ENCODE measurements at places on chromosomes 13 and 19.

DNA sequence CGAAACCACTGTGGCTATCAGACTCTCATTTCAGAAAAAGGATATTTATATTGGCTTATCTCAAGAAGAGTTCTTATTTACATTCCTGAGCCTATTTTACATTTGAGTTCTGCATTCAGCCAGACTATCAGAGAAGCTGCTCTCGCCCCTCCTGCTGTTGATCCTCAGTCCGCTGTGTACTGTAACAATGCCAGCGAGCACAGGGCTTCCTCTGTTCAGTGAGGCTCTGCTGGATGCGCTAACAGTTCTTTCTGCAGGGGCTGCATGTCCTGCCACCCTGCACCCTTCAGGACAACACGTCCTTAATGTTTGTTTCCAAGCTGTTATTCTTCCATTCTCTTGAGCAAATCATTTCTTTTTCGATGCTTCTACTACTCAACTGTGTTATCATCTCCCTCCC, 463.7 kb upstream of the SGCG start:
- no peak for DNase-seq

DNA sequence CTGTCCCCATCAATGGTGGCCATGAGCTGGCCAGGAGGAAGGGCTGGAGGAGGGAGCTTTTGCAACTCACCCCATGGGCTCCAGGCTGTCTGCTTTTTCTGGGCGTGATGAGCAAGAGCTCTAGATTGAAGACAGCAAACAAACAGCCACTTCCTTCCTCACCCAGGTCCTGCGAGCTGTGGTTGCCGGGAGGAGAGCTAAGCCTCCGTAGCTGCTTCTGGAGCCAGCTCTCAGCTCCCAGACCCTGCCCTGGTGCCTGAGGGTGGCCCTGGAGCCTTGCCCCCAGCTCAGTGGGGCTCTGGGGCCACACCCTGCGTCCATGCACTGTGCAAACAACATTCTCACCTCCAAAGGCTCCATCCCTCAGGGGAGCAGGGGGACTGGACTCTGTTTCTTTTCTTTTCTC, 6.2 kb downstream of the MYO1F start:
- peak; percentile 78 for DNase-seq

DNA sequence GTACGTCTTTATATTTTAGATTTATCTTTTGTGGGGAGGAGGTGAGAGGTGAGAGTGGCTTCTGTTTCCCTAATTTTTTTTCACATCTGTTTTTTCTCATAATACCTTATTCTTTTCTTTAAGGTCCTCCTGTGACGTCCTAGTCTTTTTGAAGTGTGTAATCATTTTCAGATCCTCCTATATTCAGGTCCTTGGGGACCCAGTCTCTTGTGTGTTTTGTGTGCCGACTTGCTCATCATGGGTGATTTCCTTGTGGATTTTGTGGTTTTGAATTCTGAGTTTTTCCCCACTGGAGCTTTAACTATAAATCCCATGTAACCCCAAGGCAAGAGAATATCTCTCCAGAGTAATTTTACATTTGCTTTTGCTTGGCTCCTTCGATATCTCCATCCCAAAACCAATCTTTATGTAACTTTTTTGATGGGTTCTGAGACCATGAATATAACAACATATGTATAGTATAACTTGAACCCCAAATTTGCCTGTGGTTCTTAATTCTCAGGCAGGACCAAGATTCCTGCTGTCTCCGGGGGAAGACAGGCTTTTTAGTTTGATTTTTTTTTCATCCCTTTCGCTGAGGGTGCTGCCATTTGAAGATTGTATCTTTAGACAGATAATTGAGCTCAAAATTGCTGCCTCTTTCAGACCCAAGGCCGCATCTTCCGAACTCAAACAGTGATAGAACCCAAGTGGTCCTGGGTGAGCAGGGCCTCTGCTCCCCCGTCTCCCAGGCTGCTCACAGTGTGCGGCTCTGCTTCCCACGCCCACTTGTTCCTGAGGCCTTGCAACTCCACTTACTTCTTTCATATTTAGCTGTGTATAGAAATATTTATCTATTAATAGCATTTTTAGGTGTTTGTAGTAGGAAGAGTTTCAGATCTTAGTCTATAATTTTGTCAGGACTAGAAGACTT, 59.1 kb upstream of the GPR183 start:
- DNase-seq = no peak

- peak; percentile 53 for DNase-seq
These were observed 60.1 kb downstream of the HSPH1 start for GRCh38 chr13:31101472-31102170.

DNA sequence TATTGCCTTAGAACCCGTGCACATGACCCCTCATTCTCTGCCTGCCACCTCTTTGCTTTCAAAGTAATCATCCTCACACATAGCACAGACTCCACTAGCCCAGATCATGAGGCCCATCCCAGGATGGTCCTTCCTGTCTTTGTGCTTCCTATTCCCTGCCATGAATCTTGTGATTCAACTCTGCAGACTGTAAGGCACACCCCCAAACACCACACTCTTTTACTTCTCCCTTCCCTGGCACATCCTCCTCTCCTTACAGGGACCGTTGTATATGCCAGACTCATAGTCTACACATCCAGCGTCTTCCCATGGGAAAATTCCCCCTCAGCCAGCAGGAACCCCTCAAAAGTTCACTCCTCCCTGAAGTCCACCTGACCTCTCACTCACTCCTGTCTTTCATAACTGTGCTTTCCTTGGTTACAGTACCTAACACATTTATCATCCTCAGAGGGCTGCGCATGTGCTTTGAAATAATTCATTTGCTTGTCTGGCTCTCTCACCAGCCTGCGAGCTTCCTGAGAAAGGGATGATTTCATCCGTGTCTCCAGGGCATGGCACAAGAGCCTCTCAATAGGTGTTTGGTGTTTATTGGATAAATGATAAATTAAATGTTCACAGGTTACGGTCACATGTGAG, 26.8 kb upstream of the LRCH1 start:
- DNase-seq = no peak

DNA sequence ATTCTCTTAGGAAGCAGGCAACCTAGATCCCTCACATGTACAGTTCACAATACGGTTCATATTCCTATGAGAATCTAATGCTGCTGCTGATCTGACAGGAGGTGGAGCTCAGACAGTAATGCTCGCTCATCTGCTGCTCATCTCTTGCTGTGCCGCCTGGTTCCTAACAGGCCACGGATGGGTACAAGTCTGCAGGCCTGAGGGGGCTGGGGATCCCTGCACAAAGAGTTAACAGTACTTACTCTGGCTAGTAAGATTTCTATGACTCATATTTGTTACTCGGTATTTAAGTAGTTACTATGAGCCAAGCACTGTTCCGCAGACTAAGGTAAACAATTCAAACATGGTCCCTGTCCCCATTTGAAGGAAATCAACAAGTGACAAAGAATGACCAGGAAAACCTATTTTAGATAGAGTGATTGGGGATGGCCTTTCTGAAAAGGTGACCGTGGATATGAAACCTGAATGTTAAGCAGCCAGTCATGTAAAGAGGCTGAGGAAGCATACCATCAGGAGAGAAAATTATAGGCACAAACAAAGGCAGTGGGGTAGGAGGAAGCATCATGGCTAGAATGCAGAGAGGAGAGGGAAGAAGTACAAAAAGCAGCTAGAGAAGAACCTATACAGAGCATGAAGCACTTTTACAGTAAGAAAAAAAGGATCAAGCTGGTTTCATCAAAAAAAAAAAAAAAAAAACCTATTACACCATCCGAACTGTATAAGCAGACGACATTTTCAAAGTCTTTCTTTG, 20.6 kb upstream of the WBP4 start:
- DNase-seq = no peak

DNA sequence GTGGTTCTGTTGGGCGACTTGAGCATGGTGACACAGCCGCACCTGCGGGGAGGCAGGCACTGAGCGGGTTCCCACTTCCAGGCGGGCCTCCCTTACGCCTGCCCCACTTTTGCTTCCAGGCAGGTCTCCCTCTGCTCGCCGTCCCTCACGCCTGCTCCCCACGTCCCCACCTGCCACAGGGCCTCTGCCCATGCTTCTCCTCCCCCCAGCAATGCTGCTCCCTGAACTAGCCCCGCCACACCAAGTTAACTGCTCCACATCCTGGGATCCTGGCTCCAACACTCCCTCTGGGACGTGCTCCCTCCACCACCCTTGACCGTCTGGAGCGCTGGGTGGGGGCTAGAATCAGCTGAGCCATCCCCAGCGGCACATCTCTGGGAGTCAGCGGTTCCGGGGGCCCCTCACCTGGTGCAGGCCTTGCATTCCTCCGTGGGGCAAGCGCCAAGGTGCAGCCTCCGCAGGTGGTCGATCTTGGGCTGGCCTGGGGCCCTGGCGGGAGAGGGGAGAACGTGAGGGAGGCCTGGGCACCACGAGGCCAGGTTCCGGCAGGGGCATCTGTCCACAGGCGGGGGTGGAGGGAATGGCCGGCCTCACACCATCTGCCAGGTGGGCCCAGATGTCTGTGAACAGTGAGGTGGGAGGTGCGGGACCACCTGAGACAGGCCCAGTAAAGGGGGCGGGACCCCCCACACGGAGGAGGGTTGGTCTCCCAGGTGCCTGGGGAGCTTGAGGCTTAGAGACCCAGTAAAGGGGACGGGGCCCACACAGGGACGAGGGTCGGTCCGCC, 9.2 kb downstream of the CFD start:
- no peak for DNase-seq

Data from fibroblast of skin of right biceps (primary cell).